ENCODE measurements at places on chromosomes 7 and 10.

- peaks cover 23% of the 10 kb centered on the region for H3K36me3 ChIP-seq
- H3K4me1 ChIP-seq = peaks cover 7% of the 10 kb centered on the region
Observed at GRCh38 chr10:77863446-77863845, 63.1 kb downstream of the DLG5 start.

- H3K27ac ChIP-seq = no peak overlapping the region
- no peaks in the 10 kb centered on the region for H3K27me3 ChIP-seq
- no peak for DNase-seq
- no peak overlapping the region for H3K4me3 ChIP-seq
Observed at GRCh38 chr10:7593063-7593462, 73.7 kb downstream of the ITIH5 start.

- H3K27ac ChIP-seq = no peak overlapping the region
- H3K27me3 ChIP-seq = peaks cover 2% of the 10 kb centered on the region
- no peaks in the 10 kb centered on the region for H3K36me3 ChIP-seq
- peaks cover 2% of the 10 kb centered on the region for H3K4me1 ChIP-seq
Observed at GRCh38 chr10:59754951-59755350, 1.7 kb upstream of the MRLN start.

DNA sequence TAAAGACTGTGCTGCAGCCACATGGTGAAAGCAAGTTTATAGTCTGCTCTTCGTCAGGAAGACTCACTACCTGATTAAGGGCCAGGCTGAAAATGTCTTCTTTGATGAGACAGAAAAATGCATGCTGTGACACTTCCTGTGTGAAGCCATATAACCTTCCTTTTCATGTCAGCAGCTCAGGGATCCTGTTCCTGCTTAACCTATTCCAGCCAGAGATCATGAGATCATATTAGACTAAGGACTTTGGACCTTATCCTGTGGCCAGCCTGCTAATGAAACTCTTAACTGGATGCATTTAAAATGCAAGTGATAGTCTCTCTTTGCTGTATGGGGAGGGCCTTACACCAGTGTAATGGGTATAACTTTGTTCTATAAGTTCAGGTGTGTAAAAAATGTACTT, 165.2 kb downstream of the PTEN start:
- H3K4me1 ChIP-seq = no peaks in the 10 kb centered on the region
- H3K4me3 ChIP-seq = no peak overlapping the region
- H3K36me3 ChIP-seq = no peaks in the 10 kb centered on the region
- 0 out of 2 replicates have a peak, but pooled peaks cover 3% of the 10 kb centered on the region for H3K27me3 ChIP-seq
- DNase-seq = no peak

DNA sequence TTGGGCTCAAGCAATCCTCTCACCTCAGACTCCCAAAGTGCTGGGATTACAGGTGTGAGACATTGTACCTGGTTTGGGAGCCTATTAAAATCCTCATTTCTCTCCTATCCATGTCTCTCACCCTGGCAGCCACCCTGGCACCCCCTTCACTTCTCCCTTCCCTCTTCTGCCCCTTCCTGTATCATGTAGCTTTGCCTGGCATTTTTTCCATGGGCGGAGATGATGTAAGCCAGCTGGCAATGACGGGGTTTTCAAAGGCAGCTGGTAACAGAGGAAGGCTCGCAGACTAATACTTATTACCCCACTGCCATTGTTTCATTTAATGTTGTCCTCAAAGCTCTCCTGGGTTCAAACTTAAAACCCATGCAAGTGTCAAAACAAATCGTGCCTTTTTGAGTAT, 61.9 kb downstream of the RGS10 start:
- DNase-seq = no peak
- no peak overlapping the region for H3K4me3 ChIP-seq
- peaks cover 34% of the 10 kb centered on the region for H3K27me3 ChIP-seq

GRCh38 chr10:329361-330099, 194.3 kb downstream of the ZMYND11 start:
- peak; percentile 96 for DNase-seq
- peak overlapping the region; percentile 82 for H3K27ac ChIP-seq
- peaks cover 20% of the 10 kb centered on the region for H3K36me3 ChIP-seq
- H3K27me3 ChIP-seq = no peaks in the 10 kb centered on the region

DNA sequence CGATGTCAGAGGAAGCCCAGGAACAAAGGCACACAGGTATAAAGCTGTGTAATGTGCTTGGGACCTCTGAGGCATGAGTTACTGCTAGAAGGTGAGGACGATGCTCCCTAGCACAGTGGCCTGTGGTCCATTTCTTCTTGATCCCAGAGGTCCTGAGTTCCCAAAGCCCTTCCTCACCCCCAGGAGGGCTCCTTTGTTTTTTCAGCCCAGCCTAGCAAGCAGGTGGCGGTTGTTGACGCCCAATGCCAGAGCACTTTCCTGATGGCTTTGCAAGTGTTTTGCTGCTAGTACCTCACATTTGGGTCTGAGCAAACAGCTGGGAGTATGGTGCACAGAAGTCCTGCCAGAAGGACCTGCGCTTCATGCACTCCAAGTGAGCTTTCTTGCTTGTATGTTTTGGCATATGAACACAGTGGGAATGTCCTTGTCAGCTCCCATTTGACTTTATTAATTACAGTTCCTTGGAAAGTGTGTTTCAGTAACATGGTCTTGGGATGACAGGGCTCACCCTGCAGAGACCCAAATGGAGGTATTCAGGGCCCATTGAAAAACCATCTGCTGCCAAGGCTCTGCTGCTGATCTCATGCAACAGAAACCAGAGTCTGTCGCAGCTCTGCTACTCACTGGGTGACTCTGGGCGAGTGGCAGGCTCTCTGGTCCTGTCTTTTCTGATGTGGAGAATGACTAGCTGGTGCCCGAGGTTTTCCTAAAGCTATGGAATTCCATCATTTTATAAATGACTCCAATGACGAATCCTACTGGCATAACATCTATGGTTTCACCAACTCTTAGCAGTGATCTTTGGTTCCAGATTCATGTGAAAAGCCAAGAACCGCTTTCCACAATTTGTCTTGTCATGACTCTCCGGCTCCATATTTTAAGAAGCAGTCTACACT, 134.9 kb downstream of the ARID5B start:
- no peaks in the 10 kb centered on the region for H3K36me3 ChIP-seq
- peak overlapping the region; percentile 55 for H3K27ac ChIP-seq
- no peaks in the 10 kb centered on the region for H3K27me3 ChIP-seq

- no peaks in the 10 kb centered on the region for H3K27me3 ChIP-seq
- no peaks in the 10 kb centered on the region for H3K36me3 ChIP-seq
- no peak overlapping the region for H3K27ac ChIP-seq
- no peaks in the 10 kb centered on the region for H3K4me1 ChIP-seq
Observed at GRCh38 chr10:26939290-26939961, 78.7 kb upstream of the ABI1 start.

DNA sequence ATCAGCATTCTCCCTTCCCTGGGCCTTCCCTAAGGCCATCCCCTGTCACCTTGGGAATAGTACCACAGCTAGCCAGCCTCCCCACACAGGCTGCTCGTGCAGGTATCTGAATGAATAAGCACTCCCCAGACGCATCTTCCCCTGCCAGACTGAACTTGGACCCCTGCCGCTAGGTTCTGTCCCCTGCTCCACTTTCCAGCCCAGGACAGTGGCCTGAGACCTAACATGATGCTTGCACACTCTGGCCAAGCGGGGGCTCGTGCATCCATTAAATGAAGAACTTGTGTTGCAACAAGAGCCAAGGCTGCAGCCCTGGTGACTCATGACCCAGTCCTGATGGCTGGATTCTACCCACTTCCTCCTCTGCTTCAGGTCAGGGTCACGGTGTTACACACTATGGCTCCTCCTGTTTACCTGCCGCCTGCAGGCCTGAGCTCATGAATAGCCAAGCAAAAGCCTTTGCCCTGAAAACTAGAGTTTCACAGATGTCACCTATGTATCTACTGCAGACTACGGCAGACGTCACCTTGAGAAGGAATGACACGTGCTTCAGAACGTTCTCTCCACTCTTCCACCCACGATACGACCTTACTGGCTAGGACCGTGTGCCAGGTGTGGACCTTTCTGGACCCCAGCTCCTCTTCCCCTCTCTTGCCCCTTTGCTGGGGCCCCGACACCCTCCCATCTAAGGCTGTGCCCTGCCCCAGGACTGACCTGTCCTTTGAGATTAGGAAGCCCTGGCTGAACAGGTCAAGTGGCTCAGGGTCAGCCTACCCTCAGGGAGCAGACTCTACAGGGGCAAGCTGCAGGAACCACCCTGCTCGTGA, 6.5 kb downstream of the ASB13 start:
- H3K27me3 ChIP-seq = no peaks in the 10 kb centered on the region
- H3K27ac ChIP-seq = no peak overlapping the region
- H3K4me3 ChIP-seq = no peak overlapping the region
- H3K36me3 ChIP-seq = 0 out of 2 replicates have a peak, but pooled peaks cover 2% of the 10 kb centered on the region

- no peaks in the 10 kb centered on the region for H3K36me3 ChIP-seq
- peaks cover 2% of the 10 kb centered on the region for H3K4me1 ChIP-seq
- no peak for DNase-seq
- H3K27ac ChIP-seq = no peak within 1 kb of the TSS
Observed at GRCh38 chr7:45573661-45574415, at the start of gene ADCY1. TSS of gene ADCY1 (plus strand) at chr7:45574368. CDS start at chr7:45574544, 176 bp downstream.
